ENCODE measurements at places on chromosomes 4 and X.

- peak; percentile 63 for DNase-seq
Observed at GRCh38 chrX:118225711-118226428, 109.3 kb upstream of the KLHL13 start.

DNA sequence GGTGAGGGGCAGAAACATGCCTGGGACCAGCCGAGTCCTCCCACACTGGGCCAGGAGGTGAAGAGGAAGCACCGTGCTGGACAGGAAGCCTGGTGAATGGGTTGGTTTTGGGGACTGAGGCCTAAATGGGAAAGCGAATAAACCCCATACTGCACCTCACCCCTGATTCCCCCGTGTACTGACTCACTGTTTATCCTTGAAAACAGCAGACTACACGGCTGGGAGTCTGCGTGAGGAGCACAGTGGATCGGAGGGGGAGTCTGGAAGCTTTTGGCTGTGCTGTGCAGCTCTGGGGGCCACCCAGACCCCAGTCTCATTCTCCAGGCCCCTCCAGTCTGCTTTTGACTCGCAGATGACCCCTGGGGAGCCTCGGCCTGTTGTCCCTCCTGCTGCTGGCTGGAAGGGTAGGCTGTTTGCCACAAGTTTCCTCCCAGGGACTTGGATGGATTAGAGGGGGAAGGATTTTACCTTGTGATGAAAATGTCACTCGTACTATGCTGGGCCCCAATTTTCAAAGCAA, 90.0 kb downstream of the PSAPL1 start:
- DNase-seq, result no peak

- no peak for DNase-seq
Observed at GRCh38 chr4:153518001-153518400, 51.8 kb downstream of the TMEM131L start.

DNA sequence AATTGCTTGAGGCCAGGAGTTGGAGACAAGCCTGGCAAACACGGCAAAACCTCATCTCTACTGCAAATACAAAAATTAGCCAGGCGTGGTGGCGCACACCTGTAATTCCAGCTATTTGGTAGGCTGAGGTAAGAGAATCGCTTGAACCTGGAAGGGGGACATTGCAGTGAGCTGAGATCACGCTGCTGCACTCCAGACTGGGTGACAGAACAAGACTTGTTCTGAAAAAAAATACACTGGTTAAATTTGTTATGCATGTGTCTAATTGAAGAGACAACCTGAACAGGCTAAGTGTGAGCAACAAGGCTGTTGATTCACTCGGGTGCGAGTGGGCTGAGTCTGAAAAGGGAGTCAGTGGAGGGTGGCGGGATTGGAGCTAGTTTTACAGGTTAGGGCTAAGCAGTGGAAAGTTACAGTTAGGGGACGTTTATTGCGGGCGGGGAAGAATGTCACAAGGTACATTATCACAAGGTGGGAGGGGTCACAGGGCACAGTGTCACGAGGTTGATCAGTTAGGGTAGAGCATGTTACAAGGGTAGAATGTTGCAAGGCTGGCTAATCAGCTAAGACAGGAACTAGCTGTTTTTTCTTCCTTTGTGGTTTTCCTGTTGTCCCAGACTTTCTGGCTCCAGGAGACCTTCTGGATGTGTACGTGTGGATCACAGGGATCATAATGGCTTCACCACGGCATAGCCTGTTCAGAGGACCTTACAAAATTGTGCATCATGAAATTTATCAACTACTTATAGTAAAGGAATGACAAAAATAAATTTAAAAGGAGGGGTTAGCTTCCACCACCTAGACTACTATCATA, 115.8 kb downstream of the NAA11 start:
- DNase-seq, result peak; percentile 70

- DNase-seq, result no peak
Observed at GRCh38 chrX:106378616-106379015, 210.5 kb downstream of the PWWP3B start.

DNA sequence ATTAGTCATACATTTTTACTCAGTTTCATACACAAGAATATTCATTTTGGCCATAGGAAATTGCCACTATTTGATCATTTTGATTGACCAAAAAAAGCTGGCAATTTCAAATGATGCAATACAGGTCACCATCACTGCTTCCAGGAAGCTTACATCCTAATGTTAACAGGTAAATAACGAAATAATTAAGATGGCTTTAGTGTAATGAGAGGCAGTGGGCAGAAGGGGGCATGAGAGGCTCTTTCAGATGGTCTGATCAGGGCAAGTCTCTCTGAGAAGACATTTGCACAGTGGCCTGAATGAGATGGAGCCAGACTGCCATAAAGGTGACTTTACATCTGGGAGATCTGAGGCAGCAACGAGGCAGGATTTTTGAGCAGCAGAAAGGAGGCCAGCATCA, 170.7 kb downstream of the SLIT2 start:
- DNase-seq, result peak; percentile 71

DNA sequence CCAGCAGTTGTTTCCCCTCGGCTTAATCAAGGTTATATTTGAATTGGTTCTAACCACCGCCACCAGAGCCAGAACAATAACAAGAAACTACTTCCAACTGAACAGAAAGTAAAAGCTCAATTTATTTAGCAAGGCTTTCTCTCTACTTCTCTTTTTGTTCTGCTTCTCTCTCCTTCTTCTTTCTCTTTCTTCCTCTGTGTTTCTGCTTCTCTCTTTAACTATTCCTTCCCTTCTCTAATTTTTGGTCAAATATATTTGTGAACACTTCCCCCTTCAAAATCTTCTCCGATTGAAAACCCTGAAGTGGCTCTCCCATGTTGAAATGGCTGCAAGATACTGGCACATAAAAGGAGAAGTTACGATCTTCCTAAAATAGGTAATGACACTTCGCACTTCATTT, 1195.9 kb upstream of the PRKX start:
- no peak for DNase-seq

DNA sequence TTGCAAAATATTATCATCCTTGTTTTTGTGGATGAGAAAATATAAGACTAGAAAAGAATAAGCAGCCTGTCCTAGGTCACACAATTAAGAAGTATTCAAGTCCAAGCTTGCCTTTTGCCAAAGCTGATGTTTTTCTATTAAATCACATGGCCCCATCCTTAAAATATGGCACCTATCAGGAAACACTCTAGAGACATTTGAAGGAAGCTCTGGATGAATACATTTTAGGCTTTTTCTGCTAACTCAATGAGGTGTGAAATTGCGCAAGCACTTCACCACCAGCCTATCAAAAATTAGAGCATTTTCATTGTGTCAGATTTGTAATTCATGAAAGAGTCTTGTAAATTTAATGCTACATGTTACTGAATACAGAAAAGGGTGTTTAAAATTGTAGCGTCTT, 251.1 kb upstream of the MAD2L1 start:
- DNase-seq, result no peak

DNA sequence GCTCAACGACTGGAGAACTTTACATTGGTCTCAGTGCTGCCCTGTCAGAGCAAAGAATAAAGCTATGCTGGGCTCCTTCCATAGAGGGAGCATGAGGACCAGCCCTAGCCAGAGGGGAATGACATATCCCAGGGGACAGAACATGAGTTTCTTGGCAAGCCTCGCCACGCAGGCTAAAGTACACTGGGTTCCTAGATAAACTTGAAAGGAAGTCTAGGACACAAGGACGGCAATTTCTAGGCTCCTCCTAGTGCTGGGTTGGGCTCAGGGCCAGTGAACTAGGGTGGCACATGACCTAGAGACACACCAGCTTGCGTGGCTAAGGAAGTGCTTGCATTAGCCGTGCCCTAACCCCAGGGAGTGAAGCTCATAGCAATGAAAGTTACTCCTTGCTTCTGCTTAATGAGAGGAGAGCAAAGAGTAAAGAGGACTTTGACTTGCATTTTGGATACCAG, 141.0 kb downstream of the MAB21L2 start:
- DNase-seq, result peak; percentile 90

GRCh38 chr4:45241976-45242375, 515.6 kb upstream of the GNPDA2 start:
- DNase-seq, result no peak

DNA sequence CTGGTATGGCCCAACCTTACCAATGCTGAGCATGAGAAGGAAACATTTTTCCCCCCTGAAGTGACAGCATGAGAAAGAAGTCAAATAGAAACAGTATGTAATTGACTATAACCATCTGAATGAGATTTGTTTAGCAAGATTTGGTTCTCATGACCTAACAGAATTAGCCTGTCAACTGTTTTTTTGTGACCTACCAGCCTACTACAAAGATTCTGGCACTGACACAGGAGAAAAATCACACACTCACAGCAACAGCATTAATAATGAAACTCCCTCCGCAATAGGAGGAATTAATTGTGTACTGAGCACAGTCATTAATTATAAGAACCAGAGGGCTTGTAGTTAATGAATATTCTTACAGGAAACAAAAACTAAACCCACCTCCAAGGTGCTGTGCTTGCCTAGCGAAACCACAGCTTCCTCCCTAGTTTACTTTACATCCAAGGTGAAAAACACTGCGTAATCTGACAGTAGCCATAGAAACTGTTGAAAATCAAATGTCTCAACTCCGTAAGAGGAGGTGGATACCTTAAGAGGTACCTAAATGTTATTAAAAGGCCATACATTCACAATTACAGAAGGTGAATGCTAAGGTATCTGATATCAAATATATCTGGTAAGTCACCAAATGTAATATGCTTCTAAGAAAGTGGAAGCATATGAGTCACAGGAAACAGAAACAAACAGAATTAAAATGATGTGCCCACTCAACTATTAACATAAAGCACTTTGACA, 34.9 kb downstream of the MMRN1 start:
- peak; percentile 71 for DNase-seq

- DNase-seq, result no peak
Observed at GRCh38 chr4:102168580-102168979, 176.7 kb downstream of the SLC39A8 start.

GRCh38 chr4:52968241-52968640, 106.1 kb downstream of the RASL11B start:
- no peak for DNase-seq

- no peak for DNase-seq
Observed at GRCh38 chrX:11837437-11837836, 79.4 kb downstream of the MSL3 start.

- DNase-seq, result no peak
Observed at GRCh38 chr4:79905212-79905611, 167.8 kb downstream of the ANTXR2 start.

DNA sequence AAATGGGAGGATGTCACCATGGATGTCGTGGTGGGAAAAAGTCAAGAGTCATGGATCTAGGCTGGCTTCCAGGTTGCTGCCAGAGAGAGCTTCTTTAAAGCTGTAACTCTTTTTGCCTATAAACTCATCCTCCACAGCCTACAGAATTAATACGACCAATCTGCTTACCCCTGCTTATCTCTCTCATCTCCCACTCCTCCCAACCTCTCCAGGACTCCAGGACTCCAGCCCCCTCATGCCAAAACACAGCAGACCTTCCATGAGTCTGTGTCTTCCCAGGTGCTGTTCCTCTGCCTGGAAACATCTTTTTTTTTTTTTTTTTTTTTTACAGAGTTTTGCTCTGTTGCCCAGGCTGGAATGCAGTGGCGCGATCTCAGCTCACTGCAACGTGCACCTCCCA, 15.3 kb upstream of the SLC10A4 start:
- DNase-seq, result no peak

GRCh38 chr4:173280998-173281397, 53.2 kb downstream of the HMGB2 start:
- DNase-seq, result no peak

DNA sequence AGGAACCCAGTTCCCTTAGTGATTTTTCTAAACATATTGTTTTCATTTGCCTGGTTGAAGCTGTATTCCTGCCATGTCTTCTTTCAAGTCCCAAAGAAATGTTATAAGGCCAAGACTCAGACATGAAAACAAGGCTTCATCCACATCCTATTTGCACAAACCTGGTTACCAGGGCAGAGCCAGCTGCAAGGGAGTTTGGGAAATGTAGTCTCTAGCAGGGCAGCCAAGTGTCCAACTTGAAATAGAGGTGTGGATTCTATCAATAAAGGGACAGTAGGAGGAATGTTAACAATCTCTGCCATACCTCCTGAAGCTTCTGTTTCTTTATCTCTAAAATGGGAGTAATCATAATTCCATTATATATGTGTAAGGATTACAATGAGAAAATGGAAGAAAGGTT, 56.6 kb downstream of the INTS12 start:
- DNase-seq, result no peak

GRCh38 chr4:3877236-3877635, 111.1 kb downstream of the ADRA2C start:
- DNase-seq, result no peak

GRCh38 chr4:53431052-53431451, 53.6 kb downstream of the FIP1L1 start:
- no peak for DNase-seq

- DNase-seq, result no peak
Observed at GRCh38 chrX:38249965-38250364, 29.3 kb upstream of the SRPX start.

DNA sequence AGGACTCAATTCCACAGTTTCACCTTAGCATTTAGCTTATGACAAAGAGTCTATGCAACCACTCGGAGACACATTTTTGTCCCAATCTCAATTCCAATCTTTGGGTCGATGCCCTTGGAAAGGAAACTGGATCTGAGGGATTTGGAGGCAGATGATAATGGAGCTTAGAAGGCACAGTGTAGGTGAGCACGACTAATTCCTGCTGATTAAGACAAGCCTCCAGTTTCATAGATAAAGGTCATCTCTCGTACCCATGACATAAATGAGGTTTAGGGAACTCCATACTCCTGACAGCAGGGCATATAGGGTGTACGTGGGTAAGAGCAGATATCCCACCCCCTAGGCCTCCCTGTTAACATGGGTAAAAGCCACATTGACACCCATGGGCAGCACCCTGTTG, 24.4 kb upstream of the ZNF718 start:
- no peak for DNase-seq

GRCh38 chr4:101191302-101192098, 155.8 kb downstream of the PPP3CA start:
- no peak for DNase-seq

- peak; percentile 47 for DNase-seq
Observed at GRCh38 chrX:12894074-12895030, 12.1 kb upstream of the TLR8 start.

DNA sequence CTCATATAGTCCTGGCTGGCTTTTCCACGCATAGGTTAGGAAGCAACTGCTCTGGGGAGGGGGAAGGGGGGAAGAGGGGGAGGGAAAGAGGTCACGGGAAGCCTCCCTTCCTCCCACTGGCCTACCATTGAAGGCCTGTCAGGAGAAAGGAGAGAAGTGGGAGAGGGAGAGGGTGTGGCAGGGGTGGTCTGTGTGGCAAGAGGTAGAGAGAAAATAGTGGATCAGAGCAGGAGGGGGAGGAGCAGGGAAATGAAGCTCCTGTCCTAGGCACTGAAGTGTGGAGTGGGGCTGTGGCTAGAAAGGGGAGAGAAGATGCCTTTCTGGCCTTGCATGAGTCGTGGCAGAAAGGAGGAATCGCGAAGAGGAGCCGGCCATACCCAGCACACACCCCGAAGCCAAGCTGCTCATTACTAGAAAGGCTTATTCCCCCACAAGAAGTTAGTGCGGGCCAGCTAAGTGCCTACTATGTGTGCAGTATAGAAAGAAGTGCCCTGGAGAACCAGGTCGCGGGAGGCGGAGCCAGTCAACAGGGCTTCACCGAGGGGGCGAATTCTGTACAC, 1.1 kb upstream of the TMEM164 start:
- DNase-seq, result no peak

All from HT-29 (cell line).